ENCODE measurements at places on chromosomes 4 and X.

GRCh38 chrX:132648895-132649294 lies 160.1 kb upstream of the MBNL3 start:
- DNase-seq: no peak

- no peak for DNase-seq
Measured at GRCh38 chr4:3238721-3239120, 10.2 kb upstream of the MSANTD1 start.

DNA sequence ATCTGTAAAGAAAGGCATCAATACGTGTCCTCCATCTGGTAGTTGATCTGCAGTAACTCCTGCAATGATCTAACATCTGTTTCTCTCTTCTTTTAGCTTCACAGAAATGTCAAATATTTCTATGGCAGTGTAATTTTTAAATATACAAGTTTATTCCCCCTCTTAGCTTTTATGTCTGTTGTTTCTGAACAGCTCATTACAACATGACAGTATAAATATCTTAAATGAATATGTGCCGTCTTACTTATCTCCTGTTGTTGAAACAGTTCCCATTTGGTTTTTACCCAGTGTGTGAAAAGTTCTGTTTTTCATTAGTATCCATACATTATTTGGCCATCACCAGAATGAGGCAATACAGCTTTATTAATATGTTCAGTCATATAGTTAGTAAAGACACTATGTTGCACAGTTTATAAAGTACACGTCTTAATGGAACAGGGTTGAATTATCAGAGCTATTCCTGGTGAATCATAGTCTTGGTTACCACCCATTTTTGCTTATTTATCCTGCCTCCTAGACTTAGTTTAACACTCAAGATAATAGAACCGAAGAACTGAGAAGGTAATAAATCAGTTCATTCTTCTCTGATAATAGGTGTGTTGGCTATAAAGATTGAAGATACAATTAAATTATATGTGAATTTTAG lies 321.6 kb downstream of the TENM3 start:
- DNase-seq: no peak

- no peak for DNase-seq
Measured at GRCh38 chr4:17717301-17717700, 64.1 kb downstream of the FAM184B start.

DNA sequence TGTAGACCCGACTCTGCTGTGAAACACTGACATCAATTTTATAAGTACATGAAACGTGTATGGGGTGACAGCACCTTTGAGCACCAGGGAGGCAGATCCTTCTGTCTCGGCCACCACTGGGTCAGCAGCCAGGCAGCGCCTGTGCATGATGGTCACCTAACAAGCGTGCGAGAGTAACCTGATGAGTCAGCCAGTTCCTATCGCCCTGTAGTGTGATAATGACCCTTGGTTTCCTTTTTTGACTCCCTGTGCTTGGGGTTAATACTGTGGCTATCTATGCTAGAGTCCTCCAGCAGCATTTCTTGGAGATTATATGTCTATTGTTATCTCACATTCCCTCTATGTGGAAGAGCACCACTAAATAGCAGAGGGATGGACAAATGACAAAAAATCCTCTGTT lies 101.6 kb downstream of the NPNT start:
- no peak for DNase-seq

GRCh38 chr4:18869166-18869565 lies 847.6 kb upstream of the LCORL start:
- DNase-seq: no peak

GRCh38 chr4:101251261-101251660 lies 96.1 kb downstream of the PPP3CA start:
- DNase-seq: no peak

DNA sequence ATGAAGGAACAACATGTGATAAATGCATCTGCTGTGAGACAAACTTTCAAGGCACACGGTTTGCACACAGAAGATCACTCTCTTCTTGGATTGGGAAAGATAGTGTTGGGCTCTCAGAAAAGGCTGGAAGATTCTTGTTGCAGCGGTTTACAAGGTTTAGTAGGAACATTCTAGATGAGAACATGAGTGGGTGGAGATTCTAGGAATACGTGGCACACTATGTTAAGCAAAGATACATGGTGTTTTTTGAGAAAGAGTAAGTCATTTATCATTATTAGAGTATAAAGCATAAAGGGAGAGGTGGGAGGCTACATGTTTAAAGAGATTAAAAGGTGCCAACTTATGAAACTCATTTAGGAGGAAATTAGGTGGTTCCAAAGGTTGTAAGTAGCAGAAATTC lies 348.8 kb upstream of the HS3ST1 start:
- no peak for DNase-seq

- DNase-seq: no peak
Measured at GRCh38 chr4:10239982-10240654, 123.5 kb upstream of the WDR1 start.

- DNase-seq: no peak
Measured at GRCh38 chr4:41334182-41334581, 77.5 kb downstream of the UCHL1 start.

- DNase-seq: no peak
Measured at GRCh38 chrX:139194571-139195280, 335.8 kb upstream of the F9 start.

- no peak for DNase-seq
Measured at GRCh38 chrX:14673236-14673635, 143.9 kb downstream of the GLRA2 start.

DNA sequence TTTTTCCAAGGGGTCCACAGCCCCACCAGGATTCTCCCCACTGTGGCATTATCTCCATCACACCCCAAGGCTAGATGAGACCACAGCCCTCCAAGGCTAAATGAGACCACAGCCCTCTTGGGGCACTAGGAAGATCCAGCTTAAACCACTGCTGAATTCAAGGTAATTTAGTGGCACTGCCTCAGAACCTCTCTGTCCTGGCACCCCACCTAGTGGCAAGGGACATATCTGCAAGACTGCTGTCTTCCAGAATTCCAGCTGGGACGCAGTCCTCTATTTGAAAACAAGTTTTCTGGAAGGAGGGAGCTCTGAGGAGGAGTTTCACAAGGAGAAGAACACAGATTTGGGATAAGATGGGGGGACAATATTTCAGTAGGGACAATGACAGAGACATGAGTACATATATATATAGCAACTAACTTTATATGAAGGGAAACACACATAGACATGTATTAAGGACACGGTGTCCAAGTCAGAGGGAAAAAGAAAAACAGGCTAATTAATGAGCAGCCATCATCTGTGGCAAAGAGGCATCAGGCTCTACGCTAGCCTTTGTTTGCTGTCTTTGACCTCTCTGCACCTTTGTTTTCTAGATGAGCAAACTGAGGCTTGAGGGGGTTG lies 9.3 kb downstream of the CETN2 start:
- peak; percentile 20 for DNase-seq

GRCh38 chr4:110933341-110933740 lies 310.5 kb upstream of the PITX2 start:
- DNase-seq: no peak

DNA sequence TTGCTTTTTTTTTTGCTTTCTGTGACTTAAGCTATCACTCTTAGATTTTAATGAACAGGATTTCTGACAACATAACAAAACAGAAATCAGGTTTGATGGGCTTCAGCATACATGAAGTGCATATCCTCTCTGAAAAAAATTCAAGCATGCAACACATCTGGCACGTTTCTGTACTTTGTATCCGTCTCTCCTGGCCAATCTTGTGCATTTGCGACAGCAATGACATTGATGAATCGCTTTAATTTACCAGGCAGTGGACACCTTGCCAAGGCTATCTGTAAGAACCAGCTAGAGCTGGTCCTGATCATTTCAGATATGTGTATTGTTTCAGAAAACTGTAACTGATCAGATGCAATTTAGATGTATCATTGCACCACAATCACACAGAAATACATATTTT lies 93.3 kb downstream of the CCSER1 start:
- no peak for DNase-seq

DNA sequence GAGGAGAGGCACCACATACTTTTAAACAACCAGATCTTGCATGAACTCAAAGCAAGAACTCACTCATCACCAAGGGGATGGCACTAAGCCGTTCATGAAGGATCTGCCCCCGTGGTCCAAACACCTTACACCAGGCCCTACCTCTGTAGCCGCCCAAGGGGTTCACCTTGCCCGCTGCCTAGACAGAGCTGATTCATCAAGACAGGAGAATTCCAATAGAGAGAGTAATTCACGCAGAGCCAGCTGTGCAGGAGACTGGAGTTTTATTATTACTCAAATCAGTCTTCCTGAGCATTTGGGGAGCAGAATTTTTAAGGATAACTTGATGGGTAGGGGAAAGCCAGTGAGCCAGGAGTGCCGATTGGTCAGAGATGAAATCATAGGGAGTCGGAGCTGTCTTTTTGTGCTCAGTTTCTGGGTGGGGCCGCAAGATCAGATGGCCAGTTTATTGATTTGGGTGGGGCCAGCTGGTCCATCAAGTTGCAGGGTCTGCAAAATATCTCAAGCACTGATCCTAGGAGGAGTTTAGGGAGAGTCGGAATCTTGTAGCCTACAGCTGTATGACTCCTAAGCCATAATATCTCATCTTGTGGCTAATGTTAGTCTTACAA lies 364.7 kb downstream of the PCDH7 start:
- DNase-seq: no peak

GRCh38 chr4:39978904-39979303 lies 1.2 kb upstream of the PDS5A start:
- DNase-seq: no peak

- DNase-seq: no peak
Measured at GRCh38 chr4:155305619-155306018, 71.1 kb downstream of the MAP9 start.

- DNase-seq: no peak
Measured at GRCh38 chr4:6177587-6178197, 22.7 kb downstream of the JAKMIP1 start.

GRCh38 chrX:28787206-28787605 lies 200.0 kb downstream of the IL1RAPL1 start:
- DNase-seq: no peak

- DNase-seq: no peak
Measured at GRCh38 chr4:130722361-130722760, 1626.4 kb downstream of the C4orf33 start.

- no peak for DNase-seq
Measured at GRCh38 chr4:162793571-162793970, 373.1 kb downstream of the NAF1 start.

- DNase-seq: no peak
Measured at GRCh38 chr4:6352031-6352692, 82.5 kb downstream of the WFS1 start.
